ENCODE measurements at places on chromosomes 11 and 22.

DNA sequence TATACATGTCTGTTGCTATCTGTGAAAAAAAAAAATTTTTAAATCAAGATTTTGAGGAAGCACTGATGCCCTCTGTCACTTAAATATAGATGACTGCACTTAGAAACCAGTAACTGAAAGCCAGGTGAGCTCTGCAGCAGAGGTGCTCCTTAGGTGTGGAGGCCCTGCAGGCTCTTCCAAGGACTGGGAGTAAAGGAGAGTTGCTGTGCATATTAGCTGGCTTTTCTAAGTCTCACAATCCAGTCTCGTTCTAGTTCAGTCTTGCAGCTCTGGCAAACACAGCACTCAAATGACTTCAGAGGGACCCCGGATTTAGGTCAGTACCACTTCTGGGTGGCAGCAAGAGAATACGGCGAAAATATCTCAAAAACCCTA lies 61.0 kb downstream of the LARGE2 start:
- DNase-seq, result no peak

DNA sequence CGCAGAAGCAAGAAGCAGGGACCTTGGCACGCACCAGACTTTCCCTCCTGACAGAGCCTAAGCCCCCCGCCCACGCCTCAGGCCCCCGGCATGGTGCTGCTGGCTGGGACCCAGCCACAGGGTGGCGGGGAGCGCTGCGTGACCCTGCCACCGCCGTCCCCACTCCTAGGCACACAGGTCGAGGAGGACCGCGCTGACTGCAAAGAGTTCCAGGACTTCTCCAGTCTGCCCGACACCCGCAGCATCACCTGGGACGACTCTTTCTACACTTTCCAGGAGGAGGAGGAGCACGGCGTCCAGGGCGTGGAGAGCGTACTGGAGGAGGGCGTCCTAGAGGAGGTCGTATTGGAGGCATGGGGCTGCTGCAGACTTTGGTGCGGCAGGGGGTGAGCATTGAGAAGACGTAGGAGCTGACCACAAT lies 103.7 kb downstream of the TRIM51G start:
- DNase-seq, result no peak

DNA sequence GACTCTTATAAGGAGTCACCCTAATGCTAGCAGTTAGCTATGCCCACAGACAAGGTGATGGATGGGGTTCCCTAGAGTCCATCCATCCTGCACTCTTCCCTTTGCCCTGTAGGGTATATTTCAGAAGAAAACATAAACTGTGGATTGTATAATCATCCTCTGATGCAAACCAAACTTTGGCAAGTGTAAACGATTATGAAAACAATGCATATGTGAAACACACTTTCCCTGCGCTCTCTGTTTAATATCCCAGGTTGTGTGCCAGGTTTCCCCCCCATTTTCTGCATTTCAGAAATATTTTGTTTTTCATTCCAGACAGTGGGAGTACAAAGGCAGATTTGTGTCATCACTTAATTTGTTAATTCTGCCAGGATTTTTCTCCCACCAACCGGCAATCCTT lies 110.0 kb downstream of the LDLRAD3 start:
- DNase-seq, result no peak

- DNase-seq, result no peak
These were observed 19.0 kb upstream of the CHST1 start for GRCh38 chr11:45684440-45684839.

- no peak for DNase-seq
These were observed 6.2 kb downstream of the DUSP8 start for GRCh38 chr11:1565904-1566247.

GRCh38 chr11:84224042-84224441 lies 937.9 kb upstream of the CCDC90B start:
- DNase-seq, result no peak

- DNase-seq, result no peak
These were observed 108.9 kb downstream of the CD44 start for GRCh38 chr11:35247863-35248262.

GRCh38 chr11:128619540-128620308 lies 32.4 kb upstream of the ETS1 start:
- no peak for DNase-seq
